Activated CD4-positive, alpha-beta T cell treated with anti-CD3 and anti-CD28 coated beads, Interleukin-2, amount 50 U/mL, for 24 hours (primary cell): ENCODE measurements at places on chromosomes 7 and 10.

DNA sequence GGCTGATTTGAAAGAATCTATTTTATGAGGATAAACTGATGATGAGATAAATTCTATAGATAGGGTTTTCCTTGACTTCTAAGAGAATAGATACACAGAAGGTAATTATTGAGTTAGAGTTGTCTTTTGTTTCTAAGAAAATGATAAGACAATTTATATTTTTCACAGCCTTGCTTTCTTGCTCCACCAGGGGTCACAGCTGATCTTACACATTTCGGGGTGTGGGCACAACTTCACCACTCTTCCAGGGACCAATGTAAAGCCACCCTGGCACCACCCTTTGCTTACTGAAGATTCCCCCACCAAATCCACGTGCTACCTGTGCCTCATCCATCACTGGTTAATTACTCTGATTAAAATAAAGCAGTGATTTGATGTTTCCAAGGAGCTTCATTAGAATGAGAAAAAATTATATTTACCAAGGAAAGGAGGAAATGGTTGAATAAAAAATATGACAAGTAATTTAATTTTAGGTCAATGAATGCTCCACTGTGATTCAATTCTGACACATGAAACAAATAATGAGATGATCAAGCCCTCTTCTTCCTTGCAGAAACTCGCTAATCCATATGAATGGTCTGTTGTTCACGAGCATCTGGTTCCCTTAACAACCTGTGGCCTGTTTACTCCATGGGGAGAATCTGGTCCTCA, 177.3 kb upstream of the TNS3 start:
- DNase-seq, result no peak

- no peak for DNase-seq
Observed at GRCh38 chr7:150857276-150858055, 5.1 kb downstream of the AOC1 start.

GRCh38 chr7:71987200-71987767, 424.9 kb downstream of the CALN1 start:
- DNase-seq, result no peak

- no peak for DNase-seq
Observed at GRCh38 chr10:60955957-60956425, 12.0 kb upstream of the RHOBTB1 start.

DNA sequence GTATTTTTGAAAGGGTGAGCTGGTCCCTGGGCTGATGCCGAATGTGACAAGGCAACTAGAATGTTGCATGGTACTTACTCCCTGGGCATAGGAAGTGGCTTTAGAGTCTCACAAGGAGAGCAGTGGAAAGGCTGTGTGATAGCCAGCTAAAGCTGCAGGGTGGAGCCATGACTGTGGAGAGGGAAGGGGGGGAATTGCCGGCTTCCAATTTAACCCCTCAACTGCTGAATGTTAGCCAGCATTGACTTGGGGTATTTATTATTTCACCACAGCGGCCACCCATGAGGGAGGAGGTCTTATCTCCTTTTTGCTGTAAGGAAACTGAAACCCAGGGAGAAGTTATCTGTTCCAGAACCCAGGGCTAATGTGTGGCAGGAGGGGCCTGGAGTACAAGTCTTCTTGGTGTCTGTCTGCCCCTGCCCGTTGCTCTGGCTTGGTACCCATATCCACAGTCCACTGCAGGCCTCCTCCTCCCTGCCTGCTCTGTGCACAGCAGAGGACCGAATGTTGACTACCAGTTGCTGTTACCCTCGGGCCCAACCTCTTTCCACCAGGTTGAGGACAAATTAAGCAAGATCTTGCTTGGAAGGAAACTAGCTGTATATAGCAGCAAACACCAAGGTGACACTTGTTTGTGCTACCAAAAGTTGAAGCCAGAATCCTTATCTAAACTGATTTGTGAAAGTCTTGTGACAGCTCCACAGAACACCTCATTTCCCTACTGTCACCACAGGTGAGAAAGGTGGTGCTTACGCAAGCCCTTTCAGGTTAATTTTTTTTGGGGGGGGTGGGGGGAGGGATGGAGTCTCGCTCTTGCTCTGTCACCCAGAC, 37.6 kb downstream of the WBP1L start:
- no peak for DNase-seq

DNA sequence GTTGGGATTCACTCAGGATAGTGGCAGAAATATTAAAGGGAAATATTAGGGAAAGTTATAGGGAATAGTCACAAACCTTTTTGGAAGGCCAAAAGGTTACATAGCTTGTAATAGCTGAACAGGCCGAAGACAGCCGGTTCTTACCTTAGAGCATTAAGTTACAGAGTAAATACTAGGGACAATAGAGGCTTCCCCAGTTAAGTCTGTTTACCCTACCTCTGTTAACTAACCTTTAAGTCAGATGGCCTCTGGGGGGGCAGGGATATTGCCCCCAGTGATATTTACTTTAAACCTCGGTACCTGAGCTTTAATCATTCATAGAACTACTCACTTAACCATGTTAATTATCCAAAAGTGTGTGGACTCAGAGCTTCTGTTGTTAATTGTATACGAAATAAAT, 7.4 kb downstream of the POLR1F start:
- DNase-seq, result no peak

- DNase-seq, result no peak
Observed at GRCh38 chr7:118111347-118111746, 72.6 kb upstream of the LSM8 start.

DNA sequence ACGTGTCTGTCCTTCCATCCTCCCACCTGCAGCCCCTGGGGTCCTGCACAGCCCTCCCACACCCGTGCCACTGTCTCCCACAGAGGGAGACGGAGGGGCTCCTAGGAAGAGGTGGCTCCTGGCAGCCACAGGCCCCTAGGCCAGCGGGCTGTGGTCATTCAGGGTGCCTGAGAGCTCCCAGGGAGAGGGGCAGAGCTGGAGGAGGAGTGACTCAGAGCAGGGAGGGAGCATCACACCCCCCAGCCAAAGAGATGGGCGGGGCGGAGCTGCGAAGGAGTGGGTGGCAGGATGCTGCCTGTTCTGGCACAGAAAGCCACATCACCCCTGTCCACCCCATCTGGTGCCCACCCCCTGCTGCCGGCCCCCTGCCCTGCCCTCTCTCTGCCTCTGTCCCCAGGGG, 50.5 kb downstream of the STK32C start:
- DNase-seq, result no peak

- no peak for DNase-seq
Observed at GRCh38 chr7:13411151-13411550, 578.3 kb downstream of the ETV1 start.

DNA sequence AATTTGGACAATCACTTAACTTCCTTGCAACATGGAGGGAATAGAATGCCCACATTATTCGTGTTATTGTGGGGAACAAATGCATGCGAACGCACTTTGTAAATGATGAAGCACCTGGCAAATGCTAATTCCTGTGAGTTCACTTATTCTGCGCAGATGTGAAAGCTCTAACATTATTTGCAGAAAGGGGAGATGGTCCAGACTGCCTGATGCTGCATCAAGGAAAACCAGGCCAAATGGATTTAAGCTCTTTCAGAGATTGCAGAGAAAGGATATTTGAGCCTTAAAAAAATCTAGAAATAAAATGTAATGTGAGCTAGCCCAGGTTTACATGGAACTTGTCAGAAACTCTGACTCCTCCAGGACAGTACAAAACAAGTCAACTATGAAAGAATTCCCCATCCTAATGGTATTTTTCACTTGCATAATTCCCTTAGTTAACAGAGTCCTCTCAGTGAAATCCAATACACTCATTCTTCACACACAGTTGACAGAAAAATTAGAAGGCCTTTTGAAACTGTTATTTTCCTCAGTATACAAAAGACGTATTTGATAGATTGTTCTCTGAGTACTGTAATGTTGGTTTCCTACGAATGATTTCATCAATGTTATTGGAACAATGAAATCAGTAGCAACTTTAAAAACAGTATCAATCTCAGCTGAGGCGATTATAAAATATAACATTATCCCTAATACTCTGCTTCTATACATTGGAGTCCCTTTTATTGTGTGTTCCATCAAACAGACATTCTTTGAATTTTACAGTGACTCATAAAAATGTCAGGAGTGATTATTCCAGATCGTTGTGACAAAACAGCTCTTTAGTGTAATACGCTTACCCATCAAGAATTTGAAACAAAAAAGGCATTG, 136.3 kb upstream of the ANK3 start:
- no peak for DNase-seq

- DNase-seq, result no peak
Observed at GRCh38 chr10:5064656-5065055, 29.6 kb upstream of the AKR1C3 start.

DNA sequence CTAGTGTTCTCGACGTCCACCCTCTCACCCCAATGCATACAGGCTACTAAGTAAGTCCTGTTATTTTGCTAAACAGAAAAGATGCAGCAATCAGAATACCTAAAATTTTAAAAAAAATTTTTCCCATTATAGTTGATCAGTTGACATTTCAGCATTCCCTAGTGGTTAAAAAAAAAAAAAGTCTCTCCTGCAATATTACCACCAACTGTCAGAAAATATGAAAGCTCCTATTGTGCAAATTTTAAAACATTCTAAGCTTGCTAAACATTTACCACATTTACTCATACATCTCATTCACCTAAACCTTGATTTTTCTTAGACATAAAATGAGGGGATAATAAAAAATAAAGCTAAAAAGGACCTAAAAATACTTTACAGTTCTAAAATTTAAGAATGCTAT, 165.6 kb downstream of the AVL9 start:
- DNase-seq, result no peak

DNA sequence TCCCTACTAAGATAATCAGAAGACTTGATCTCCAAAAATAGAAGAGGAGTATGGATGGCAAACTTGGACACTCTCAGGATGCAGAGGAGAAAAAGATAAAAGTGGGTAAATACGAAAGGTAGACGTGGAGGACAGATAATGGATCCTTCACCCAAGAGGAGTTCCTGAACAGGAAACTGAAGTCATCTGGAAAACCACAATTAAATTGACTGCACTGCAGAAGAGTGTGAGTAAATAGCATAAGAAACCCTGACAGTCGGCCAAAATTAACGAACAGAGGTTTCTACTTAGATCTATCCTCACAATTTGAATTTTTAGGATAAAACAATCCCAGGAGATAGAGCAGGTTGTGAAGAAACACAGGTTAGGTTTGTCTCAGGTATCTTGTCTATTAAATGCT, 70.5 kb downstream of the SDK1 start:
- DNase-seq, result no peak
